ENCODE measurements at places on chromosomes 2 and 18. TPM values are rescaled to one million over a fixed set of nuclear protein-coding genes. Genes with fewer than 3 reads are reported as not detected.

DNA sequence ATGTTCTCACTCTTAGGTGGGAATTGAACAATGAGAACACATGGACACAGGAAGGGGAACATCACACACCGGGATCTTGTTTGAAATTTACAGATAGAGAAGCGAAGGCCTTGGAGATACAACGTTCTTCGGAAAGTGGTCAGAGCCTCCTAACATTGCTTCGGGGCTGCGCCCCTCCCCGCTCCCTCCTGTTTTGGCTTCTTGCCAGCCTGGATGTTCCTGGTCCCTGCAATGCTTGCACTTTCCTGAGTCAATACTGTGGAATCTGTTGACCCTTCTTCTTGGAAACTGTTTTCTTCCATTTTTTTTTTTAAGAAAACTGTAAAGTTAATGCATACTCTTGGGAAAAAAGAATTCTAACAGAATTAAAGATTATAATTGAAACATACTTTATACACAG is 360.8 kb downstream of the SOCS6 start:
- DNase-seq = no peak

DNA sequence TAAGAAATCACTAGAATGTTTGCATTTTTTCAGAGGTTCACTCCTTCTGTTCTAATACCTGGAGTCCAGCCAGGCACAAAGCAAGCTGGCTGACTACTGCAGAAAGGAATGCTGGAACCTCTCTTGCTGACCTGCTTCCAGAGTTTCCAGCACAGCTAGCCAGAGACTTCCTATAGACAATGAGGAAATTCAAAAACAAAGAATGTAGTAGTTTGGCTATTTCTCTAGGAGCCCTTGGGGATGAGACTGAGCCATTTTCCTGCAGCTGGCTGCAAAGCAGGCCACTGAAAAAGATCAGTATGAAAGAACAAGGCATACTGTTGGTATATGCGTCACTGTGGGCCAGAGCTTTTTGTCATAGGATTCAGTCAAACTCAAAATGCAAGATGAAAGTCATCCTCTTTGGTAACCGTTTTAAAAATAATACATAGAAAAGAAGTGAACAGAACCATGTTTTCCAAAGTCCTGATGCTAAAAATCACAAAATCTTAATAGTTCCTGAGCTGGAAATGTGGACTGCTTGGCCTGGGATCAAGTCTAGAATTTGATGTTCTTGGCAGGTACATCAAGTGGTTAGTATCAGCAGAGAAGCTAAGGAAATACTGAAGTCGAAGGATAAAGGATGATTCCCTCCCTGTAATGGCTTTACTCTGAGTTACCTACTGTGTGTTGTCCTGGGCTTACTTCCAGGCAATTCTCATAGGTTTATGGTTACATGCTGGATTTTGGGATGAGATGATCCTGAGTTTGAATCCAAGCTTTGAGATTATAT is 9.0 kb upstream of the DSEL start:
- peak; percentile 53 for DNase-seq

ZNF519 gene
- polyA plus RNA-seq = 1.1 TPM

GRCh38 chr18:36706134-36706881 is 122.5 kb downstream of the TPGS2 start:
- no peak for DNase-seq

TPGS2 gene
- 18.5 TPM for polyA plus RNA-seq

CLEC4F gene
- polyA plus RNA-seq = 0.56 TPM

GRCh38 chr2:55985406-55985805 is 61.8 kb upstream of the EFEMP1 start:
- no peak for DNase-seq

DNA sequence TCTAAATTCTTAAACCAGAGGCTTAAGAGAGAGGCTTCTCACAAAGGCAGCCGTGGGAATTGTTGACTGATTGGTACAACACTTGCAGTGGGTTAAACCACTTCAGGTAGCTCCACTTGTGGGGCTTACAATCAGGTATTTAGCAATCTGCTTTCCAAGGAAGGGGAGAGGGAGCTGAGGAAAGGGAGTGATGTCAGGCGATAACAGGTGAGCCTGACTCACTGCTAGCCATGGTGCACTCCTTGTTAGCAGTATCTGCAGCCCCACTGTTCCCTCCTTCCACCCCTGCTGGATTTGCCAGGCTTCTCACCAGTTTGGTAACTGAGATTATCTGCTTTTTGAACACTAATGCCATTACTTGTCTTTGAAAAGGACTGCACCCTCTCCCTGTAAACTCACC is 1056.7 kb upstream of the FANCL start:
- no peak for DNase-seq

RAX gene
- not detected for polyA plus RNA-seq

GRCh38 chr2:84493514-84493913 is 22.8 kb upstream of the DNAH6 start:
- no peak for DNase-seq

- DNase-seq = no peak
These were observed 40.5 kb upstream of the RTN4 start for GRCh38 chr2:55090702-55091101.

All from pancreas (tissue), 10 donors.